AG04450 (cell line): ENCODE measurements at places on chromosomes 1 and 21.

GRCh38 chr21:27301220-27301619, 334.3 kb upstream of the ADAMTS5 start:
- DNase-seq = peak; percentile 36

- no peak for DNase-seq
These were observed 24.3 kb upstream of the NID1 start for GRCh38 chr1:236089046-236089773.

- peak; percentile 61 for DNase-seq
These were observed 372.2 kb downstream of the PTBP2 start for GRCh38 chr1:97093741-97094140.

GRCh38 chr1:181742426-181742825, 259.1 kb downstream of the CACNA1E start:
- DNase-seq = no peak

DNA sequence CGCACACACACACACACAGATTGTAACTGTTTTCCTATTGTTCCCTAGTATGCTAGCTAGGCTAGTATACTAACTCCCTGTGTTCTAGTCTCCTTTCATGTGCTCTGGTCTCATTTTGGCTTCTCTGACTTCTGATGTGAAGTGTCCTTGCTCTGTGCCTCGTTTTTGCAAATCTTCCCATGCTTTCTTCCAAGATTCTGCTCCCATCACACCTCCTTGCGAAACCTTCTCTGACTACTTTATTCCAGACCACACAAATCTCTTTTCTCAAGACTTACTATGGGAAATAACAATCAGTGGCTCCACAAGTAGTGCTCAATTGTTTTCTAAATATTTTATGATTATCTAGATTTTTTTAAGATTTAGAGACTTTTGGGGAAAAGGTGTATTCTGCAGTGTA, 10.3 kb downstream of the PRRX1 start:
- DNase-seq = no peak

DNA sequence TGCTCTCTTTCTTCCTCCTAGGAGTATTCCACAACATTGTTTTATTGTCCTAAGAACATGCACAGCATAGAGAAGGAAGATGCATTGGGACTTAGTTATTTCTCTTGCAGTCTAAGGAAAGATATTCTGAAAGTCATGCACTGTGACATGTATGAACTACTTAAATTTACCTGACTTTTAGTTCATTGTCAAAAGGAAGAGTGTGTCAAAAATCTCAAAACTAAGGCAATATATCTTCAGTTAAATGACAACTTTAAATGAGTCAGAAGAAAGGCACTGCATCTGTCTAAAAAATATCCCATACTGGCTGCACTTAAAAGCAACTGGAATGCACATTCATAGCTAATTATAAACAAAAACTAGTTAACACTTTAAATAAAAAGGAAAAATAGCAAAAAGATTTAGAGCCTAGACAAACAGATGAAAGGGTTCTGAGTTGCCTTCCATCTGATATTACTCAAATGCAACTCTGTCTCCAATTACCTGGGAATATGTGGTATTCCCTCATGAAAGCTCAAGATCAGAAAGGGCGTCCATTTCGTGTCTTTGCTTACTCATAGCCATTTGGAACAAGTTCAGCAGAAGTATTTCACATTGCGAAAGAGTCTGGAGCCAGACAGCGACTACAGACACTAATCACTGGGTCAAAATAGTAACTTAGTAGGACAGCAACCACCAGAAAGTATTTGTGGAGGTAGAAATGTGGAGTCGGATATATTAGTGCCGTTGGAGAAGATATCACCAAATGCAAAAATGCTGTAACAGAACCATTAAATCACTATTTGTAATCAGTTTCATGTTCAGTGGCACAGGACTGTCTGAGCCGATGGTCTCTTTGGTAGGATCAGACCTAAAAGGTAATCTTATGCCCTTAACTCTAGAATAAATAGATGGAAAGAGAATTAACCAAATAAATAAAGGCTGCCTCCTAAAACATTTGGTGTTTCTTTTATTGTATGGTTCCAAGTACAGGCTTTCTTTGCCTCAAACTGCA, 225.7 kb downstream of the GREM2 start:
- DNase-seq = peak; percentile 66

GRCh38 chr1:230149751-230150584, 82.9 kb downstream of the GALNT2 start:
- DNase-seq = no peak

GRCh38 chr1:58162952-58163550, 383.5 kb downstream of the OMA1 start:
- DNase-seq = peak; percentile 15

DNA sequence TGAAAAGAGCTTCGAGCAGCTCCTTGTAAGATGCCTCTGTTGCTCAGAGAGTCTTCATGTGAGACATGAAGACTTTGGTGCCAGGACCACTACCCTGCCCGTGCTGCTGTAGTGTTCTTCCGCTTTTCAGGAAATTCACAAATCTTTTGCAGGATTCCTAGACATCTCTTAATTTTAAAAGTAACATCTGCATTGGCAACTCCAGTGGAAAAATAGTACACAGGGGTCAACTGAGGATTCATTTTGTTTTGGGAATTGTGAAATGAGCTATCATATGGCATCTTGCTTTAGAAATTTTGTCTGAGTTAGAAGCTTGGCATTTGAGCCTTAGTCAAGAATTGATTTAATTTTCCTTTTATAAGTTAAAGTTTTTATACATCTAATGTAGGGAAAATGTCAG, 7.2 kb downstream of the PRDM2 start:
- DNase-seq = no peak

DNA sequence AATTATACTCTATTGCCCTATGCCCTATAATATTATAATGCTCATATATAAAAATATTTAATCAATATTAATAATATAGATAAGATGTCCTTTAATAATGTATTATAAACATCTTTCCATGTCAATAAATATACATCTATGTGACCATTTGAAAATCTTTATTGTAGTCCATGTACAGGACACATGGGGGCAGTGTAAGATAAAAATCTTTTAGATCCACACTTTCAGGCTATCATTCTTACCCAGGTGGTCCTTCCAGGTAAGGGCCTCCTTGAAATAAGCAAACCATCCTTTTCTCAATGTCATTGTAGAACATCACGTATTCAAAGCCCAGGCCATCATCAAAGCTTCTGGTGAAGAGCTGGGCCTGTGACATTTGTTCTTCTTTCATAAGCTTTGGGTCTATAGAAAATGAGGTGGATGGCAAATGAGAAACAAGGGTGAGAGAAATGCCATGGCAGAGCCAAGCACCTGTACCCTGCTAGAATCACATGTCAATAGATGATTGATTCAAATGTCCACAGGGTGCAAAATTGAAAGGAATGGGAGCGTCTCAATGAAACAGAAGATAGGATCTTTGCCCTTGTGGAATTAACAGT, 20.2 kb downstream of the THEM4 start:
- no peak for DNase-seq

- DNase-seq = no peak
These were observed at the start of gene TMPRSS2 for GRCh38 chr21:41507521-41508414. TSS of gene TMPRSS2 (minus strand) at chr21:41508158. CDS start at chr21:41498133, 10,025 bp downstream.

DNA sequence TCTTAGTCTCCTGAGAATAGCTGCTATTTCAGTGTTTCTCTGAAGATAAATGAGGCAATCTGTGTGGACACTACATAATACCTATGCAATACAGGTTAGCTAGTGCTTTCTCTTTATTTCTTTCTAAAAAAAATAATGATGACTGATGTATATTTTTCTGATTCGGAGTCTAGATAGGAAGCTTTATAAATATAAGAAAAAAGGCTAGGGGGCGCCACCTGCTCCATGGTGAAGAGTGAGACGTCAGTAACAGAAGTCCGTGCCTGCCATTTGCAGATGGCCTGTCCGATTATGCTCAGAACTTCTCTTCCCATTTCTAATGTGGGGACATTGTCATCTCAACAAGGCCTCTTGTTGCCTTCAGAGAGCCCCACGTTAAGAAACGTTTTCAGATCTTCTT, 26.4 kb downstream of the QSOX1 start:
- DNase-seq = no peak

GRCh38 chr1:56080123-56080522, 499.2 kb downstream of the PLPP3 start:
- DNase-seq = no peak

DNA sequence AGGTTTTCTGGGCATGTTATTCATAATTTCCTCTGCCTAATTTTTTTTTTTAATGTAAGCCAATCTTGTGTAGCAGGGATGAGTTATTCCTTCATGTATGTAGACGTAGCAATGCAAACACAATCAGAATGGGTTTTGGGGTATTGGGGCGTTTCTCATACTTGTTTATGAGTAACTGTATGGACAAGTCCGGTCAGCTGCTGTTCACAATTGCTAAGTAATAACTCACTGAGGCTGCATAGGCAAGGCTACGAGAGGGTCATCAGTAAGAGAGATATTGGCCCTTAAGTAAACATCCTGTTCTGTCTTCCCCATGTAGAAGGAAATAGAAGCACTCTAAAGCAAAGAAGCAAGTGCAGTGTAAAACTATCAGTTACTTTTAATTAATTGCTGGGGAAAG, 9.5 kb upstream of the TARS2 start:
- DNase-seq = peak; percentile 33

- DNase-seq = no peak
These were observed 25.7 kb upstream of the PDE9A start for GRCh38 chr21:42627527-42628289.

GRCh38 chr1:52266507-52266906, 99.5 kb downstream of the CC2D1B start:
- no peak for DNase-seq

DNA sequence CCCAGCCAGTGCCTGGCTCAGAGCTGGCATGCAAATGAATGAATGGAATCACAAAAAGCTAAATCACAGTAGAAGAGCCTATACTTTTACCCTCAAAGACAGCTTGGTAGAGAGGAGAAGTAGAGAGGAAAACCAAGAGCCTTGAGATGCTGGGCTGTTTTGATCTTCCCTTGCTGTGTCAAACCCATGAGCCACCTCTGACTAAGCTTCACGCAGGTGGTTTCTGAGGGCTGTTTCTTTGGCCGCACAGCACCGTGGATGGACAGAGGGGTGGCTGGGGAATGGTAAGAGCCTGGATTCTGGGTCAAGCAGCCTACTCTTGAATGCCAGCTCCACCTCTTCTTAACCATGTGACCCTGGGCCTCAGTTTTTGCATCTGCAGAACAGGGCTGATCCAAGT, 18.6 kb downstream of the ABCG1 start:
- no peak for DNase-seq

DNA sequence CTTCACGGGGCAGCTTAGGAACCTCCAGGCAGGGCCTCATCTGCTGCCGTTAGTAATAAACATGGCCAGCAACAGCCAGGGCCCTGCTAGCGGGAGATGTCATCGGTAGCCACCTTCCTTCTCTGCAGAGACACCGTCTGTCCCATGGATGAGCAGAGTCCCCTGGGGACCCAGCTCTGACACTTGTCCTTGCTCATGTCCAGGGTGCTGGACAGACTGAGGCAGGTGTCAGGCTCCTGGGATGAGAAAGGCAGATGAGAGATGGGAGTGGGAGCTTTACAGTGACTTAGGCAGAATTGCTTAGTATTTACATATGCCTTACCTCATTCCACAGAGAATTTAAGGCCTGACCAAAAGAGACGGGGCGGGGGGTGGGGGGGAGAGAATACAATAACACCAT, 25.0 kb downstream of the CAPN2 start:
- DNase-seq = no peak

- no peak for DNase-seq
These were observed 24.5 kb downstream of the COA6 start for GRCh38 chr1:234397732-234398131.

GRCh38 chr1:38131024-38131585, 84.5 kb upstream of the POU3F1 start:
- no peak for DNase-seq

GRCh38 chr1:150563340-150564038, 14.3 kb downstream of the ADAMTSL4 start:
- no peak for DNase-seq

DNA sequence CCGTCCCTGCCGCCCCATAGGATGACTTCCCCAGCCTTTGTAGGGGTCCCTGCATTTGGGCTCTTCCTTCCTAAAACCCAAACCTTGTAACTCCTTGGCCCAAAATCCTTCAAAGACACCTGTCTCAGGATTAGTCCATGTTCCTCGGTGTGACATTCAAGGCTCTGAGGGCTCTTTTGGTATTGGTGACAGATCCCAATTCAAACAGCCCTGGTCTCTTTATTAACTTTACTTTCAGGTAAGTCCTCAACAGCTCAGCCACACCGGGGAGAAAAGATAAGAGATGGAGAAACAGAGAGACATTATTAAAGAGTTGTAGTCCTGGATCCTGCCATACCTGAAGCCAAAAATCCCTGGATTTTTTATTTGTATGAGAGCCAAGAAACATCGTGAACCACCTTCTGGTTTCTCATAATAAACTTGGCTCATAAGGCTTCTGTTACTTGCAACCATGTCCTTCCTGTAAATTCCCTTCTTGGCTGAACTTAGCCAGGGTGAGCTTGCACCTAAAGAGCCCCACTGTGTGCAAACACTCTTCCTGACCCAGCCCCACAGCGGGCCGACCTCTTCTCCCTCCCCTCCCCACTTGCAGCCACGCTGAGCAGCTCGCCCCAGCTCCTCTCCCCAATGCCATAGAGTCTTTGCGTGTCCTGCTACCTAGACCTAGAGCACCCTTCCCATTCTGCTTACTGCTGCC, 7.9 kb upstream of the MATN1 start:
- no peak for DNase-seq

DNA sequence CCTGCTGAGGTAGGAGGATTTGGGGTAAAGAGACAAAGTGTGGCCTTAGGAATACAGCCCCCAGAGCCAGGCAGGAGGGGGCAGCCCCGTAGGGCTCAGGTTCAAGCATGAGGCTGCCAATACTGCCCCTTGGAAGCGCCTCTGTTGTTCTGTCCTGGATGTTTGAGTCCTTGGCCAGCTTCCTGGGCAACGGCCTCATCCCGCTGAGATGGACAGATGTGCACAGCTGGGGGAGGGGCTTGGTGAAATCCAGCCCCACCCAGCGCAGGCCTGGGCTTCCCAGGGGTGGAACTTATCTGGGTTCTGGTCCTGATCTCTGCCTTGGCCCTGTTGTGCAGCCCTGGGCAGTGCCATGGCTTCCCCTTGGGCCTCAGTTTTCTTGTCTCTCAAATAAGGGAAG, 34.8 kb upstream of the MAN1C1 start:
- DNase-seq = no peak

GRCh38 chr21:33816174-33816573, 99.4 kb downstream of the ATP5PO start:
- DNase-seq = no peak

DNA sequence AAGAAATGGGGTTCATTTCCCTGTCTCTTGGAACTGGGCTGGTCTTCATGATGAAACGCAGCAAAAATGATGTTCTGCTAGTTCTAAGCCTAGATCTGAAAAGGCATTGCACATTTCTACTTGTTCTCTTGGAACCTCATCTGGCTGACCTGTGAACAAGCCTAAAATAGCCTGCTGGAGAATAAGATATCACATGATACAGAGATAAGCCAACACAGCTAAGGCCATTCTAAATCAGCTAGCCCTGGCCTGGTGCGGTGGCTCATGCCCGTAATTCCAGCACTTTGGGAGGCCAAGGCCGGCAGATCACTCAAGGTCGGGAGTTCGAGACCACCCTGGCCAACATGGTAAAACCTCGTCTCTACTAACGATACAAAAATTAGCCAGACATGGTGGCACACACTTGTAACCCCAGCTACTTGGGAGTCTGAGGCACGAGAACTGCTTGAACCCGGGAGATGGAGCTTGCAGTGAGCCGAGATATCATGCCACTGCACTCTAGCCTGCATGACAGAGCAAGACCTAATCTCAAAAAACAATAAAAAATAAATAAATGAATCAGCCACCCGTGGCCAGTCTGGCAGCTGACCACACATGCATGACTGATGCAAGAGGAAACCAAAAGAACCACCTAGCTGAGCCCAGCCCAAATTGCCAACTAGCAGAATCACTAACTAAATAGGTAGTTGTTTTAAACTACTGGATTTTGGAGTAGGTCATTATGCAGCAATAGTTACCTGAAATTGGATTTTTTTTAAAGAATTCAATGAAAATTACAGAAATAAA, 18.0 kb downstream of the CD244 start:
- no peak for DNase-seq
